ENCODE measurements at places on chromosomes 16 and 17.
A peak's percentile ranks its signal among the peaks of the same experiment; 100 is the strongest.

DNA sequence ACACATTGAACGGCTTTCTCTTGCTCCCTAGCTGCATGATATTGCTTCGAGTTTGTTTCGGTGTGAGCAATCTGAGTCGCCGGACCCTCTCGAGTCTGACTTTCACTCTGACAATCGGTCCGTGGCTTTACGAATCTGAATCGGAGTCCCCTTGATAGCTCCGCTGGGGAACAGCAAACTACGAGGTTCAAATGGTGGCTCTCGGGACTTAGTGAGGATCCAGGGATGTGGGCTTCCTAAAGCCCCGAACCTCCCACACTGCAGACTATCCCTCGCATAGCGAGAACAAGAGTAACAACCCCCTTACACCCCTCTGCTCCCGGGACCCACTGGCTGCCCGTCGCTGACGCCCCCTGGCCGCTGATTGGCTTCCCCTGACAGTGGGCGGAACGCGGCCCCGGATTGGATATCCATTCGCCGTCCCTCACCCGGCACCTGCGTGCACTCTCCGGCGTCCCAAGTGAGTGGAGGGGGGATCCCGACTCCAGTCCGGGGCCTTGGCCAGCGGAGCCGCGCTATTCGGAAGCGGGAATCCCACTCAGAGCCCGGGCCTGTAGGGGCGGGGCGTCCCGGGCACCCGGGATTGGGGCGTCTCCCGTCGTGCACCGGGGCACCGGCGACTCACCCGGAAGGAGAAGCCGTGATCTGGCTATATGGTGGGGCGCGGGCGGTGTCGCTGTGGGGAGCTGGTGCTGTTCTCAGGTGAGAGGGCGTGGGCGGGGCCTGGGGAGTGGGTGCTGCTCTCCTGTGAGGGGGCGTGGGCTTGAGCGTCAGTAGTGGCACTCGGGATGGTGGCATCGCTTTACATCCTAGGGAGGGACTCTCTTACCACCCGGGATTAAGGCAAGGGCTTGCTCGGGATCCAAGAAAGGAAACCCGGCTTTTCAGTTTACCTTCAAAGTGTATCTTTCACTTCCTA is at the start of gene SNX11:
Gene SNX11 (plus strand): TSS at position 630 of the 919 bp plus-strand sequence. CDS start 4,278 bp downstream, outside the sequence.
- DNase-seq: peak; percentile 93

DNA sequence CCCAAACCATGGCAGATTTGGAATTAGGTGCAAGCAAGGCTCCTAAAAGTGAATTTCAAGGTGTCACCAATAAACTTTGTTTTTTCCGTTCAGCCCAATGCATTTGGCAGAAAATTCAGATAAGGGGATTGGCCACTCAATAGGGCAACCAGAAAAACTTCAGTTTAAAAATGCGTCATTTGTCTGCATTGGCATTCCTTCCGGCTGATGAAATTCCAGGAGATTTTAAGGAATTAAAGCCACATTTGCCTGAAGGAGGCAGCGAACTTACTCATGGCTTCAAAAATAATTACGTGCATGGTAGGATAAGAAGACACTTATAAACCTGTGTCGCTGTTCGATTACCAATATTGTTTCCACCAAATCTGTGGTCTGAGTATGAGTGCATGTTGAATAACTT is 151.9 kb downstream of the SALL1 start:
- no peak for DNase-seq

DNA sequence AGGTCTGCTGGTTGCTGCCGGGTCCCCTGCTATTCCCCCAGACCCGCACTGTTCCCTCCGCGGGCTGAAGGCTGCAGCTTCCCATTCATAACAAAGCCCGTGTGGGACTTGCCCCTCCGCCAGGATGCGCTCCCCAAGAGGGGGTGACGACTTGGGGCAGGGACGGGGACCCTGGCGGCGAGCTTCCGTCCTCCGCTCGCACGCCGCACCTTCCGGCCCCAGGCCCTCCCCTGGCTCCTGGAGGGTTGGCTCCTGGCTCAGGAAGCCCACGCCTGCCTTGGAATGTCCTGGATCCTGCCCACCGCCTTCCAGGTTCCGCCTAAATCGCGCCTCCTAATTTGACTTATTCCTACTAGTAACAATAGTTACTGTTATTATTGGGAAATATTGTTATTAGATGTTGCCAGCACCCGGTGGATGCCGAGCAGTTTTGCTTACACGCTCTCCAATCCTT is 1.1 kb upstream of the TFAP4 start:
- no peak for DNase-seq

DNA sequence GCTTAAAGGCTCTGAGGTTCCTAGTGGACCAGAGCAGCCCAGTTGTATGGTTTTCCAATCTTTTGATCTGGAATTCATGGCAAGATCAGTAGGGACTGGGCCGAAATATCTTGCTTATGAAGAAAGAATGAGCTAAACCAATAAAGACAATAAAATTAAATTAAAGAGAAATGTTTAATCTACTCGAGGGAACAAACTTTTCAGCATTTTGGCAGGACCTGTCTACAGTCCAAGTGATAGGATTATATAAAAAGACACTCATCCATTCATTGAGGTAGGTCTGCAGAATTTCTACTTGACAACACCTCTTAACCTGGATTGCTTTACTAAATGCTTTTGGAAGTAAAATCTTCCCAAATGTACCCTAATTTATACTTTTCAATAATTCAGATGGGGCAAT is 113.6 kb downstream of the AXIN2 start:
- no peak for DNase-seq

GRCh38 chr17:38563362-38564253 is 42.1 kb downstream of the SRCIN1 start:
- no peak for DNase-seq

DNA sequence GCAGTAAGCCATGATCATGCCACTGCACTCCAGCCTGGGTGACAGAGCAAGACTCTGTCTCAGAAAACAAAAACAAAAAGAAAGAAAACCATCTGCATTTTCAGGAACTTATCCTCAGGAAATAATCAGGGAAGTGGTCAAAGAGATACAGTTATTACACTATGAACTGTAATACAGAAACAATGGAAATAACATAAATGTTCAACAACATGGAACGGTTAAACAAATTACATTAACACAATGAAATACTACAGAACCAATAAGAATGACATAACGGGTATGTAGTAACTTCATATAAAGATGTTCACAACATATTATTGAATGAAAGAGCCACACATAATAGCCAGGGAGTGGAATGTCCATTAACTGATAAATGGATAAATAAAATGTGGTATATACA is 6.7 kb downstream of the BBS2 start:
- no peak for DNase-seq

- no peak for DNase-seq
Observed at GRCh38 chr16:8758022-8758421, 39.4 kb downstream of the TMEM186 start.

DNA sequence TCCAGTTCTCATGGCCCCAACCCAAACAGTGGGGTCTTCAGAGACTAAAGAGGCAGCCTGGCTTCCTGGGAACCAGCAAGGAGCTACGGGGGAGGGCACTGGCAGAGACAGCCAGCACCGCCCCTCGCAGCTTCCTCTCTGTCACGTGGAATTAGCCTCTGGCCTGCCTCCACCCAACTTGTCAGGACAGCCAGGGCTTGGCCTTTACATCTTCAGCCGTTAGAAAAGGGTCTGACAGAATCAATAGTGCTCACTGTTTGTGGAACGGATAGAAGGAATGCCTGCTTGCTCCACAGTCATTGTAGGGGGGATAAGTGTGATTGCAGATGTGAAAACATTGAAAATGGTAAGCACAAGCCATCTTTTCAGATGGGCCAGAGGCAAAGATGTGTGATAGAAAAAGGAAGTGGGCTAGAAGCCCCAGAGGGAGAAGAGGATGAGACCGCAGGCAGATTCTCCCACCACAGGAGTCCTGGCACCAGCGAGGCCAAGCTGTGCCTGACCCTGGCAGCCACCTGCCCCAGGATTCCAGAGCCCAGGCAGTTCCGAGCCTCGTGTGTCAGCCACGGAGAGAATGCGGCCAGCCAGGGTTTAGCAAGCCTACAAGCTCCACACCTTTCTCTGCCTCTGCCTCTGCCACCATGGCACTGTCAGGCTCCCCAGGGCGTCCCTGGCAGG is 18.6 kb downstream of the GRIN2C start:
- DNase-seq: no peak

DNA sequence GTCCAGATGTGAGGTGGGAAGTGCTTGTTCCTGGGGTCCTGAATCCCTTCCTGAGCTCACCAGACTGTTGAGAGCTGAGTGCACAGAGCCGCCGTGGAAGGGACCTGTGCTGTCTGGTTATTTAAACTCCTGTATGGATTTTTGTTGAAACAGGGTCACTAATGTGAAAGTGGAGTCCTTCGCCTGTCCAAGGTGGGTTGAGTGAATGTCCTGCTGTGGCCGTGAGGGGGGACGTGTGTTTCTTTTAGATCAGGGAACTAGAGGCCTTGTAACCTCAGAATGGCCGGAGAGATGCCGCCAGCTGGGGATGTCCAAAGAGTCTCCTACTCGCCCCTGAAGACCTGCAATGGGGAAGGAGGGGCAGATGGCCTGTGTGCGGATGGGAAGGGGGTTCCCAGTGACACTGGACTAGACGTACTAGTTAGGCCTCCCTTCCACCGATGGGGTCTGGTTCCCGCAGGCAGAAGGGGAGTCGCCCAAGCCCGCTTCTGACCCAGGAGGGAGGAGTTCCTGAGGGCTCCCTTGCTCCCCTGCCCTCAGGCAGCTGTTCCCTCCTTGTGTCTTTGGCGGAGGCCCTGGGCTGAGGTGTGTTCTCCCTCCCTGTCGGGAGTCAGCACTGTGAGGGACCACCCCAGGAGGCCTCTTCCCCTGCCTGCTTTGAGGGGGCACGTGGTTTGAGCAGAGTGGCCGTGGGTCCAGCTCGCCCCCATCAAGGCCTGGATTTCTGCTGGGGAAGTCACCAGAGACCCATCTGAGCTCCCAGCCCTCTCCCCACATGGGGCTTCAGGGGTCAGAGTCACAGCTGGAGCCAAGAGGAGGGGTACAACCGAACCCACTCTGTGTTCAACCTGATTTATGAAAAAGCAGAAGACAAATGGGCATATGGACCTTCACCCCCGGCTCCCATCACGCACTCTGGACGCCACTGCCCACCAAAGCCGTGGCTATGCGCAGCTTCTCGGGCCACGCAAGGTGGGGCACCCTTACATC is 30.9 kb downstream of the OR1D5 start:
- DNase-seq: no peak

DNA sequence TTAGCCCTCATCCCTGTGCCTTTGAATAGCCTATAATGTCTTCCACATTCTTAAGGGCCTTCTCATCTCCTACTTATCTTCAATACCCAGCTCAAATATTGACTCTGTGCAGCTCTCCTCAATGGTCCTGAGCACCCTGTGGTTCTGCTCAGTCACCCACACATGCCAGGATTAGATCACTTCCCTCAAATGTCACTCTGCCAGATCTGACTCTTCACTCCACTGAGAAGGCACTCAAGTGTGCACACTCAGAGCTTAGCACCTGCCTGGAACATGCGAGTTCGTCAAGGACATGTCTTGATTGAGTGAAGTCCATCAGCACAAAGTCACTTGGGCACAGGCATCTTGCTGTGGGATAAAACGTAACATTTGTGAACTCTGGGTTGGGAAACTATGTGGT is 404.8 kb downstream of the CDH13 start:
- DNase-seq: no peak

DNA sequence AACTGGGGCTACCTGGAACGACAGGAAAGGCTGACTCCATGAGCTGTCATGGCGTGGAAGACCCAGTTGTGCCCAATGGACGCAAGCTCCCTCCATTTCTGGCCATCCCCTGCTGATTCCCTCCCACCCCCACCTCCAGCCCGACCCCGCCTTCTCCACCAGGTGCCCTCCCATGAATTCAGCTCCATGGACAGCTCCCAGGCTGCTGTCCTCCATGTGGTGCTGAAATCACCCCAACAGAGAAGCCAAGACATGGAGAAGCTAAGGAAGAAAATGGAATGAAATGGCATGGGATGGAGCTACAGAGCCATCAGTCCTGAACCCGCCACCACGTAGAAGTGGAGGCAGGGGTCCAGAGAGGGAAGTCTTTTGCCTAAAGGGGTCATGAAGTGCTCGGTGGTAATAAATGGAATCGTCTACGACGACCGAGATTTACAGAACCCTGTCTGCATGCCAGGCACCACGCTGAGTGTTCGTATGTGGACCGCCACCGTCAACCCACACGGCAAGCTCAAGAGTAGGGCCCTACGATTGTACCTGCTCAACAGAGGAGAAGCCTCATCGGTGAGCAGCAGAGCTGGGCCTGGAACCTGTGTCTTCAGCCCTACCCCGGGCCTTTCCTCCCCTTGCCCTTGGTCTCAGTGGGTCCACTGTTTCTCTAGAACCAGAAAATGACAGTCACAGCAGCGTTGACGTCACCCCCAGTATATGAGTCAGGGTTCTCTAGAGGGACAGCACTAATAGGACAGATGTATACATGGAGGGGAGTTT is 9.3 kb upstream of the ZC3H18 start:
- no peak for DNase-seq

DNA sequence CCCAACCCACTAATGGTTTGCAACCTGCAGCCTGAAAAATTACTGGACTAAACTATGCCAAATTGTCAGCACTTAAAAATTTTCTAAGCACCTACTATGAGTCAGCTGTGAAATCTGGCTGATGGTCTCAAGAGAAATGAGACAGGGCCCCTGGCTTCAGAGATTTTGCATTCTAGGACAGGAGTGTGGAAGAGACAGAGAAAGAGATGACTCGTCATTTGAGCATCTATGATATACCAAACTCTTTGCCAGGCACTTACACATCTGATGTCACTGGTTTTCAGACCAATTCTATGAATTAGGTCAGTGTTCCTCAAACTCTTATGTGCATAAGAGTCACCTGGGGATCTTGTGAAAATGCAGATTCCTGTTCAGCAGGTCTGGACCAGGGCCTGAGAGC is 44.4 kb downstream of the CLEC19A start:
- DNase-seq: no peak

- DNase-seq: no peak
Observed at GRCh38 chr16:49660626-49661025, 195.3 kb downstream of the ZNF423 start.

DNA sequence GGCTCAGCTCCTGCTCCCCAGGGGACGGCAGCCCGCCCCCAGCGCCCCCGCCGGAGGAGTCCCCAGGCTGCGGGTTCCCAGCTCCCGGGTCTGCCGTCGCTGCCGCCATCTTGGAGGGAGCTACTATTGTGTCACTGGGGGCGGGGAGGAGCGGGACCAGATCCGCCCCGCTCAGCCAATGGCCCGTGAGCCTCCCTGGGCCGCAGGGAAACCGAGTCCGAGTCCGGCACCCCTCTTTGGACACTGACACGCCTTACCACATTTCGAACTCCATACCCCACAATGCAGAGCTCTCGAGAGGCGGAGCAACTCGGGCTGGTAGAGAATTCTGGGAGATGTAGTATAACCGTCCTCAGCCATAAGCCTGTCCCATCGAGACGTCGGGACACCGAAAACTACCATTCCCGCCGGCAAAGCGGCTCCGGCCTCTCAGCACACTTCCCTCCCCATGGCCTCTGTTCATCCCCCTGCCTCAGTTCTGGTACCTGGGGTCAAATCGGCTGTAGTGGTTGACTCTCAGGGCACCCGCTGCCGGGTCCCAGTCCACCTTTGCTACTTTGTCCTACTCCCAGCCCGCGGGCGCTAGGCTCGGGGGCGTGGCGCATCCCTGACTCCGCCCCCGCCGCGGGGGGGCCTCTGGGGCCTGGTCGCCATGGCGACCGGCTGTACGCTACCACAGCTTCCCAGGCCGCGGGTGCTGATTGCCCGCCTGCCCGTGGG is at the start of the genes RANBP10 and TSNAXIP1:
Gene RANBP10 (minus strand): TSS at position 133 of the 720 bp plus-strand sequence. CDS start 24 bp downstream, at position 109.
Gene TSNAXIP1 (plus strand): TSS at position 462 of the 720 bp plus-strand sequence. CDS start 261 bp downstream, outside the sequence.
- peak; percentile 67 for DNase-seq

GRCh38 chr17:16994631-16995030 is 22.7 kb upstream of the TNFRSF13B start:
- no peak for DNase-seq

- no peak for DNase-seq
Observed at GRCh38 chr16:52408191-52408845, 138.6 kb downstream of the TOX3 start.

GRCh38 chr17:56110463-56111135 is 42.7 kb upstream of the ANKFN1 start:
- DNase-seq: no peak

- no peak for DNase-seq
Observed at GRCh38 chr16:47528431-47528830, 67.3 kb downstream of the PHKB start.
